Activated effector memory CD4-positive, alpha-beta T cell treated with Interleukin-2 at 50 U/mL for 16 hours (primary cell): ENCODE measurements at places on chromosomes 4 and X.

DNA sequence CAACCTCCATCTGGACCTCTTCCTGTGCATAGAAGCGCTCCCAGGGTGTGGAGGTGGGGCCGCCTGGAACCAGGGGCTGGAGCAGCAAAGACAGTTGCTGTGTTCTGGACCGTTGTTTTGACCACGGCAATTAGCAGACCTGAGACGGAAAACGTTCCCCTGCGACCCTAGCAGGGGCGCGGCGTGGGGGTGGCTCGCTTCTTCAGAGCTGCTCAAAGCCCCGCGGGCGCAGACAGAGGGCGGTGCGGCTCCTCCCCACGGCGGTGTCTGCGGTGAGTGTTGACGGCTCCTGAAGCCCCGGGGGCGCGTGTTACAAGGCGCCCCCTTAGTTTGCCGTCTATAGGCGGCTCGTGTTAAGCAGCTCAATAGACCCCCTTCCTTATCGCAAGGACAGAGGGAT lies 79.2 kb downstream of the TRIML1 start:
- DNase-seq: no peak

DNA sequence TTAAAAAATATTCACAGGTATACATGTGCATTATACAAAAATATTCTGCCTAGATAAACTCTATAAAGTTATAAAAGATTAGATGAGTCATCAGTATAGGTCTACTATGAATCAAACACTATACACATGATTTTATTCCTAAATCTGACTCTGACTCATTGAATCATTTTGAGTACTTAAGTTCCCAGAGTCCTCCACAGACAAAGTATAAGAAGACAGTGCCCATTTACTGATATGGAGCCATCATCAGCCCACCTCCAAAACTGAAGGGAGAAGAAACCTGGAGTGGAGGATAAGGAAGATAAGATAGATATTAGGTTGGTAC lies 28.7 kb upstream of the ANTXR2 start:
- DNase-seq: no peak

- no peak for DNase-seq
Measured at GRCh38 chr4:6734165-6734786, 18.3 kb downstream of the BLOC1S4 start.

DNA sequence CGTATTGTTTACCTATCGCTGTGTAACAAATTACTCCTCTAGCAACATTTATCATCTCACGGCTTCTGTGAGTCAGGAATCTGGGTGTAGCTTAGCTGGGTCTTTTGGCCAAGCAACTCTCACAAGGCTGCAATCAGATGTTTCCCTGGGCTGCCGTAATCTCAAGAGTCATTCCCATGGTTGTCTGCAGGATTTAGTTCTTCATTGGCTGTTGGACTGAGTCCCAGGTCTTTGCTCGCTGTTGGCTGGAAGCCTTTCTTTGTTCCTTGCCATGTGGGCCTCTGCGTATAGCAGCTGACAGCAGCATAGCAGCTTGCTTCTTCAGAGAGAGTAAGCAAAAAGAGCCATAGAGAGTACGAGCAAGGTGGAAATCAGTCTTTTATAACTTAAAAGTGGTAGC lies 16.8 kb downstream of the POLR2B start:
- no peak for DNase-seq

GRCh38 chrX:83658731-83659130 lies 150.6 kb downstream of the POU3F4 start:
- no peak for DNase-seq

DNA sequence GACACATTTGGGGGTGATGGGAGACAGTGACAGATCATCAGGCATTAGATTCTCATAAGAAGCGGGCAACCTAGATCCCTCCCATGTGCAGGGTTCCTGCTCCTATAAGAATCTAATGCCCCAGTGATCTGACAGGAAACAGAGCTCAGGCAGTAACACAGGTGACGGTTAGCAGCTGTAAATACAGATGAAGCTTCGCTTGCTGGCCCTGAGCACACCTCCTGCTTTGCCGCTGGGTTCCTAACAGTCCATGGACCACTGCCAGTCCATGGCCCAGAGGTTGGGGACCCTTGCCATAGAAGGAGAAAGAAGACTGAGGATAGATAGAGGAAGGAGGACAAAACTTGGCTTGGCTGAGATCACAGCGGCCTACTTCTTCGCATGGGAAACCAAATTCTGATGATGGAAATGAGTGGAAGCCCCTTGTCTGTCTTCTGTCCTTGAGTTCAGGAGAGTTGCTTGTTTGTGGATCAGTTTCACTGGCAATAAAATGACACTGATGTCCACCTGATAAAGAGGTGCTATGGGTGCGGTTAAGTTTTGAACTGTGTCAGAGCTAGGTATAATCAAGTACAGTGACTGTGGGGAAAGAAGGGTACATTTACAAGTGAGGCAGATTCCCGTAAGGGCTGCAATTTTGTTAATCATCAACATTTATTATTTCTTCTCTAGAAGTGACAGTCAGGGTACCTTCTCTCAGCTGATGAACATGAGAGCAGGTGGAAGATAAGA lies 1.7 kb upstream of the TIFA start:
- no peak for DNase-seq

GRCh38 chr4:153341575-153342090 lies 2.9 kb upstream of the MND1 start:
- DNase-seq: no peak

- DNase-seq: no peak
Measured at GRCh38 chrX:137118136-137118535, 84.3 kb upstream of the GPR101 start.

DNA sequence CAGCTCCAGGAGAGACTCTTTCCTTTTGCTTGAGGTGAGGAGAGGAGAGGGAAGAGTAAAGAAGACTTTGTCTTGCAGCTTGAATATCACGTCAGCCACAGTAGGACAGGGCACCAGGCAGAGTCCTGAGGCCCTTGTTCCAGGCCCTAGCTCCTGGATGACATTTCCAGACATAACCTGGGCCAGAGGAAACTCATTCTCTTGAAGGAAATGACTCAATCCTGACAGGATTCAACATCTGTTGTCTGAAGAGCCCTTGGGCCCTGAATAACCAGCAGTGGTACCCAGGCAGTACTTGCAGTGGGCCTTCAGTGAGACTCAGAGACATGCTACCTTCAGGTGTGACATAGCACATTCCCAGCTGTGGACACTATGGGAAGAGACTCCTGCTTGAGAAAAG lies 62.8 kb downstream of the FGF16 start:
- DNase-seq: no peak

- no peak for DNase-seq
Measured at GRCh38 chr4:52939325-52939724, 77.2 kb downstream of the RASL11B start.
